HCT116 (cell line): ENCODE measurements at places on chromosomes 2 and 18. TPM values are rescaled to one million over a fixed set of nuclear protein-coding genes. Genes with fewer than 3 reads are reported as not detected.

Gene LYPD6B
- 6.1 TPM for total RNA-seq

GRCh38 chr2:84849271-84849952, 31.5 kb downstream of the TRABD2A start:
- no peaks in the 10 kb centered on the region for H3K36me3 ChIP-seq
- no peak overlapping the region for H3K27ac ChIP-seq

Gene SH3RF3
- not detected for total RNA-seq

DNA sequence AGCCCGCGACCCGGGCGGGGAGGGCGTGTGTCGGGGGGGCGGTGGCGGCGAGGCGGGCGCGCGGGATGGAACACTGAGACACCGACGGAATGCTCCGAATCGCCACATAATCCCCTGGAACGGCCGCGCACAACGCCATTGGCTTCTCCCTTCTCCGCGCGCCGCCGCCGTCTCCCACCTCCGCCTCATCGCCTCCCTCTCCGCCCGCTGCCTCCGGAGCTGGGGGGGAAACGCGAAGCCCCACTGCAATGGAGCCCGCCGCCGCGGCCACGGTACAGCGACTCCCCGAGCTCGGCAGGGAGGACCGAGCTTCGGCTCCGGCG, at the start of gene PHLPP1:
TSS of gene PHLPP1 (plus strand) at position 106 of the 323 bp plus-strand sequence. CDS start at position 249, 143 bp downstream.
- no peaks in the 10 kb centered on the region for H3K27me3 ChIP-seq
- peak within 1 kb of the TSS; percentile 66 for H3K4me3 ChIP-seq
- H3K4me1 ChIP-seq: peaks cover 27% of the 10 kb centered on the region
- no peaks in the 10 kb centered on the region for H3K36me3 ChIP-seq
- DNase-seq: no peak

- no peaks in the 10 kb centered on the region for H3K36me3 ChIP-seq
- no peak overlapping the region for H3K27ac ChIP-seq
- no peak overlapping the region for H3K4me3 ChIP-seq
- H3K4me1 ChIP-seq: no peaks in the 10 kb centered on the region
- DNase-seq: no peak
- H3K27me3 ChIP-seq: no peaks in the 10 kb centered on the region
Observed at GRCh38 chr2:103773884-103774283, 1012.1 kb downstream of the TMEM182 start.
